Hematopoietic multipotent progenitor cell (in vitro differentiated cells): ENCODE measurements at places on chromosomes 4 and X.

DNA sequence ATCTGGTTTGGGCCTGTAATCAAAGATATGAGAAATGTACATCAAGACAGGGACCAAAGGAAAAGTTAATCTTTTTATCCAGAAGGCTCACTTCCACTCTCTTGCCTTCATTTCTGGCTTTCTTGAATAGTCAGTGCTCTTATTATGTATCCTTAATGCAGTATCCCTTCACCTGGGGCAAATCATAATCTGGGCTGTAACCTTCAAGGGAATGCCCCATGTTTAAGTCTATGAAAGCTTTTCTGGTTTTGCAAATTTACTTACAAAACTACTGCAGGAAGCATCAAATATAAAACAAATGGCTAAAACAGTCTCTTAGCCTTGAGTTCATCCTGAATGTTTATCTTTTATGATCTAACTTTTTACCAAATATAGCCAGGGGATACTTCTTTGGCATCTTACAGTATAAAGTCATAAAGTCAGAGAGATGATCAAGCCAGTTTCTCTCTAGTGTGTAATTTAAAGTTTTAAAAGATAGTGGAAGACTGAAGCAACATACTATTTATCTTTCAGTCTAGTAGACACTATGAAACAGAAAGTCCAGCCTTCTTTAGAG is 1214.8 kb downstream of the STIM2 start:
- DNase-seq, result no peak

DNA sequence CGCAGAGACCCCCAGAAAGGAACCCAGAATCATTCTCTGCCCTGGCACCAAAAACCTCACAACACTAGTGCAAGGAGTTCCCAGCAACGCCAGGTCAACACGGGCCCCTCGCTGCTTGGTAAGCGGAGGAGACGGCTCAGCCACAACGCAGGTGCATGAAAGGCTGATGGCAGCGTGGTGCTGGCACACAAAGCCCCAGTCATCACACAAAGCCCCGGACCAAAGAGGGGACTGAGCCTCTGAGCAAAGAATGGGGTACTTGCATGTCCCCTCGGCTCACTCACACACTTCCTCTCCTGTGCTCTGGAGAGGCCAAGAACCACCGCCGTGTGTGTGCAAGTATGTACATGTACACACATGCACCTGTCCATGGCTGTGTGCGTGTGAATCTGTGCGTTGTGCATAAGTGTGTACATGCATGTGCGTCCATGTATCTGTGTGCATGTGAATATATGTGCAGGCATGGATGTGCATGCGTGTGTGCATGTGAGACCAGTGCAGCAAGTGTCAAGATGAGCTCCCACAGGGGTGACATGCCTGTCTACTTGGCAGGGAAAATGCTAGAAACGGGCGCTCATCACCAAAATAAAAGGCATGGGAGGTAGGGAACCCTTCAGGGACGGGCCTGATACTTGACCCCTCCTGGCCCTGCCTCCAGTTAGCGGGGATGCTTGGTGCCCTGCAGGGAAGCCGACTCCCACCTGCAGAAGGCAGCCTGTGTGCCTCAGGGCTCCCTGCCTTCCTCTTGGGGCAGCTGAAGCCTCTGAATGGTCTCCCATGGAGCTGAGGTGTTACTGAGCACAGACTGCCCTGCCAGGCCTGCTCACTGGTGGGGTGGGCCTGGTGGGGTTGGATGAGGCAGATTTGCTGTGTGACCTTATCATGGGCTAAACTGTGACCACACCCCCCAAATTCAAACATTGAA is 60.4 kb downstream of the ZFYVE28 start:
- DNase-seq, result no peak

DNA sequence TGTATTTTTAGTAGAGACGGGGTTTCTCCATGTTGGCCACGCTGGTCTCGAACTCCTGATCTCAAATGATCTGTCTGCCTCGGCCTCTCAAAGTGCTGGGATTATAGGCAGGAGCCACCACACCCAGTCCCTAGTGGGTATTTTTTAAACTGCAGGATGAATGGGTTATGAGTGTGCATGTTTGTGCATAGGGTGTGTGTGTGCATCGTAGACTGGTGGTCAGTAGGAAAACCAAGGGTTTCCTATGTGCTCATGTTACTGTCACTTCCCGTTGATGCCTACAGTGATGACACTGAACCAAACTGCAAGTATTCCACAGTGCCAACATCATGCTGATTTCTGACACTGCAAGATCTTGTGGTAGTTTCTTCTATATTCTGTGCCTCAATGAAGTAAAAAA is 41.1 kb downstream of the DDIT4L start:
- no peak for DNase-seq

DNA sequence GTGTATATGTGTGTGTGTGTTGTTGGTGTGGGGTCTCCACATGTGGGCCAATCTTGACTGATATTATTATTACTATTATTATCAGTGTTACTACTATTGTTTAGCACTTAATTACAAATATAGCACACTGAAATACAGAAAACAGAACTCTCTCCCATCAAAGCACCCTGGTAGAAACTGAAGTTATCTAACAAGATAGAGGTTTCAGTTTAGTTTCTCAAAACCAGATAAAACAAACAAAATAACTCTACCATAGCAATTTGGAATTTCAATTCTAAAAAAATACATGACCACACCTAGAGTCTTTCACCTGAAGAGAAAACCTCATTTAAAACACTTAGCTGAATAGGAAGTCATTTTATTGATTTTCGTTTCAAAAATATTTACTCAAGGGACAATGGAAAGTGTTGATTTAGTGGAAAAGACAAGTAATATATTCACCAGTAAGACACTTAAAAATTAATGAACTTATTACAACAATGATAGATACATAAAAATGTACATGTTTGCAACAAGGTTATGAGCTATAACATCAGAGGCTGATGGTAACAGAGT is 252.3 kb downstream of the PDHA2 start:
- no peak for DNase-seq

- DNase-seq, result peak; percentile 23
Observed at GRCh38 chr4:186724058-186724863, 605 bp upstream of the FAT1 start.

DNA sequence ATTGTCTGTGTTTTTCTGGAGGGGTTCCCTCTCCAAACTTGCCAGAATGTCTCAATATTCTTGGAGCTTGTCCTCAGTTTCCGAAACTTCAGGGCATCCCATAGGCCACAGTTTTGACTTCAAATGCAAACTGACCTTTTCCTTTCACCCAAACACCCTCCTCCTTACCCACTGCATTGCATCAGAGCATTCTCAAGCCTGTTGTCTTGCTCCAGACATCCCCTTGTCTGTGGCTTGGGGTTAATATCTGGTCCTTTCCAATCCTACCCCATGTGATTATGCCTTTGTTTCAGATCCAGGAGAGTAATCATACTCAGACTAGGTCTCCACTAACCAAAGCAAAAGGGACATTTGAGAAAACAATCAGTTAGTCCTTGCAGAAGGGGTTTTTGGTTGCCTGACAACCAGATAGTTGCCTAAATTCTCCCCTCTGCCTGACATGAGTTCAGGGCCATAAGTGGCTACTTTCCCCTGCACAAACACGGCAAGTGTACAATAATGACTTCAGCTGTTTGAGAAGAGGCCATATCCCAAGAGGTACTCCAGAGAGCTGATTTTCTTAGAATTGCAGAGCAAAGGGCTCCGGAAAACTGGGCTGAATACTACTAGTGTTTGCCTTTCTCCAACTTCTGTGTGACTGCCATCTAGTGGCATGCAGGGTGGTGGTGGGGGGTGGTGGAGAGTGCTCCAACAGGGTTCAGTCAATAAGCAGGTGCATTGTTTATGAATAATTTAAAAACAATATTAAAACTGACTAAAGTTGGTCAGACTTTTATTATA is 130.2 kb downstream of the CHRDL1 start:
- DNase-seq, result peak; percentile 40

- DNase-seq, result no peak
Observed at GRCh38 chr4:18106620-18107019, 85.1 kb upstream of the LCORL start.

GRCh38 chr4:111681270-111681669 is 464.0 kb upstream of the FAM241A start:
- DNase-seq, result no peak

GRCh38 chr4:83757121-83757621 is 221.3 kb downstream of the GPAT3 start:
- no peak for DNase-seq

DNA sequence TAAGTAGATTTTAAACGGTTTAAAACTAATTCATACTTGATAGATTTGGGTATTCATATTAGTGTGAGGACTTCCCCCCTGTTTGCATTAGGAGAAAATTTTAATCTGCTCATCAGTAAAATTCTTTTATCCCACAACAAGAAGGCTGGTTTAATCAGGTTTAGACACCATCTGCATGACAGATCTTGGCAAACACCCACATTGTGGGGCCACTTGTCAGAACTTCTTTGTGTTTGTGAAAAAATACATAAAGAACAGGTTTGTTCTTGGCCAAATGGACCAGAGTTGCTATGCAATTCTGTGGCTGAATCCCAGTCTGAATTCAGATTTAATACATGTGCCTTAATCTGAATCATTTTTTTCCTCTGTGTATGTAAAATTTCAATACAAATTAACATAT is 121.1 kb downstream of the REPS2 start:
- DNase-seq, result no peak
